ENCODE measurements at places on chromosomes 7 and 10. TPM values are rescaled to one million over a fixed set of nuclear protein-coding genes. Genes with fewer than 3 reads are reported as not detected.

DNA sequence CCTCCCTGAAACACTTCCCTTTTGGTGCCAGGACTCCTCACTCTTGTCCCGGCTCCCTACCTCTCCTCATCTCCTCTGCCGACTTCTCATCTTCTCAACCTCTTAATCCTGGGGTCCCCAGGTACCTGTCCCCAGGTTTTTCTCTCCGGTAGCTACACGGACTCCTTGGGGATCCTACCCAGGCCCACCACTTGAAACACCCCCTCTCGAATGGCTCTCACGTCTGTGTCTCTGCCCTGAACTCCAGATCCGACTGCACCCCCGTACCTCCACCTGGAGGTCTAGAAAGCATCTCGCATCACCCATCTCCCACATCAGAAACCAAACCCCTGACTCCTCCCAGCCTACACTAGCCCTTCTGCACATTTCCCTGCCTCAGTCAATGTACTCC, 4.8 kb downstream of the TBATA start:
- no peak overlapping the region for H3K27ac ChIP-seq
- no peaks in the 10 kb centered on the region for H3K4me1 ChIP-seq
- H3K4me3 ChIP-seq = no peak overlapping the region
- H3K36me3 ChIP-seq = no peaks in the 10 kb centered on the region
- peaks cover 15% of the 10 kb centered on the region for H3K27me3 ChIP-seq

- H3K27ac ChIP-seq = no peak overlapping the region
- DNase-seq = no peak
- no peaks in the 10 kb centered on the region for H3K27me3 ChIP-seq
- H3K36me3 ChIP-seq = no peaks in the 10 kb centered on the region
- no peak overlapping the region for H3K4me3 ChIP-seq
Observed at GRCh38 chr10:10891124-10892082, 126.3 kb upstream of the CELF2 start.

DNA sequence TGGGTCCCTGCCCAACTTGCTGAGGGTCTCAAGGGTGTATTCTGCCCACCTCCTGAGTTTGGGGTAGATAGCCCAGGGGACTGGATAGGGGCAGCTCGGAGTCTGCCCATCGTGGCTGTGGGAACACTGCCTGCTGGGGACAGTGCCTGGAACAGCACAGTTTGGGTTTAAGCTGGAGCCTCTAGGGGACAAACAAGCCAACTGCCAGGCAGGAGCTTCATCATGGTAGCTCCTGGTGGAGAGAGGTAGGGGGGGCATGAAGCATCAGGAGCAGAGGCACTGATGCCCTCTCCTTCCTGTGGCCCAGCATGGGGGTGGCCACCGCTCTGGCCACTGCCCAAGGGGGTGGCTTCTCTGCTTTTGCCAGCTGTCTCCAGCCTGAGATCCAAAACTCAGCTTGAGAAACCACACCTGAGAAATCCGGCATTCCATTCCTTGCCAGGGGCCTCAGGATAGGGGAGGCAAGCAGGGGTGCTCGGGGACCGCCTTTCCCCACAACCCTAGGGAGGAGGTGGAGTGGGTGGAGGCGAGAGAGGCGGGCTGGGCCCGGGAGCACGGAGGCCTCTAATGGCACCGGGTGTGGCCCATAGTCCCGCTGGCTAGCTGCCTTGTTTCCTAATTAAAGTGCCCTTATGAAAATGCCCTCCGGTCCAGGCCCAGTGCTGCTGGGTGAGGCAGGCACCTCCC, 47.6 kb downstream of the UNC5B start:
- H3K36me3 ChIP-seq = no peaks in the 10 kb centered on the region
- DNase-seq = no peak
- H3K27me3 ChIP-seq = no peaks in the 10 kb centered on the region
- no peak overlapping the region for H3K27ac ChIP-seq
- H3K4me3 ChIP-seq = no peak overlapping the region
- H3K4me1 ChIP-seq = peaks cover 17% of the 10 kb centered on the region

DNA sequence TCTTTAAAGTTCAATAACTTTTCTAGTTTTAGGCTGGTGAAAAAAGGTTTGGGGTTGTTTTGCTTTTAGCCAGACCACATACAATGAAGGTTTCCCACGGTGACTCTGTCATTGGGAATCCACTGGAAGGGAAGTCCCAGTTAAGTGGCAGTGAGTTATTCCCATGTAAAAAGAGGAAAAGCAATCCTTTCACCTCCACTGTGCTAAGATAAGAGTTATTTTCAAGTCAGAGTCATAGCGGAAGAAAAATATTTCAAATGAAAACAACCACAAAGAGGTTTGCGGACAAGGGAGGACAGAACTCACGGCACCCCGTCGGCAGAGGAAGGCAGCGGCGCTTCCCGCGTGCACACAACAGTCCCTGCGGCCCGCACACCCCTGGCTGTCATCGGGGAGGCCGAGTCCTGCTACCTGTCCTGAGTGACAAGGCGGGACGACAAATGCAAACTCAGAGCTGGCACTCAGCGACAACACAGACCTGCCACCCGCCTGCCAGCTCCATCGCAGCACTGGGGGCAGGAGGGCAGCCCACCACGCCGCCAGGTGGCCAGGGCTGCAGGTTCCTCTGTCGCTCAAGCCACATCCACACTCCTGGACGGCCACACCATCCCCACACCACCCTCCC, 9.3 kb upstream of the PAPOLB start:
- H3K27ac ChIP-seq = no peak overlapping the region
- H3K4me1 ChIP-seq = no peaks in the 10 kb centered on the region
- H3K4me3 ChIP-seq = no peak overlapping the region
- no peaks in the 10 kb centered on the region for H3K27me3 ChIP-seq
- peak; percentile 18 for DNase-seq

GRCh38 chr10:15863733-15864132, 3.4 kb upstream of the MINDY3 start:
- no peak overlapping the region for H3K4me3 ChIP-seq
- H3K27me3 ChIP-seq = peaks cover 41% of the 10 kb centered on the region
- DNase-seq = no peak
- H3K36me3 ChIP-seq = no peaks in the 10 kb centered on the region
- H3K4me1 ChIP-seq = peaks cover 15% of the 10 kb centered on the region
- H3K27ac ChIP-seq = no peak overlapping the region

DNA sequence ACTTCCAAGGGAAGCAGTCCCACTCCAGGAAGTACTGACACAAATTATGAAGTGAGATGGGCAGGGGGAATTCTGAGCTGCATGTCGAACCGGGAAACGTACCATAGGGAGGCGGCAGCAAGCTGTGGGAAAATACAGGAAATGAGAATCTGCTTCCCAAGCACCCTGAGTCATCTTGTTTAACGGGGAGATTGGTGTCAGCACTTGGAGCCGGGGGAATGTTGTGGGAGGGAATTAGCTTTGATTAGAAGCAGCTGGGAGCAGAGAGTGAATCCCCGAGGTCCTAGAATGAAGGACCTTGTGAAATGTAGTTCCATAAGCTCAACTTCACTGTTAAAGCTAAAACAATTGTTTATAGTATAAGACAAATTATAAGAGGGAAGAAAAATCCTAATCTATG, 141.4 kb upstream of the PRKCQ start:
- H3K4me1 ChIP-seq = peaks cover 29% of the 10 kb centered on the region
- no peak overlapping the region for H3K4me3 ChIP-seq
- H3K36me3 ChIP-seq = no peaks in the 10 kb centered on the region
- peak; percentile 94 for DNase-seq
- H3K27me3 ChIP-seq = no peaks in the 10 kb centered on the region

GRCh38 chr7:65239707-65240352, 133.8 kb upstream of the ZNF92 start:
- H3K4me3 ChIP-seq = peak overlapping the region; percentile 57
- no peaks in the 10 kb centered on the region for H3K27me3 ChIP-seq
- H3K36me3 ChIP-seq = no peaks in the 10 kb centered on the region
- H3K4me1 ChIP-seq = peaks cover 3% of the 10 kb centered on the region

DNA sequence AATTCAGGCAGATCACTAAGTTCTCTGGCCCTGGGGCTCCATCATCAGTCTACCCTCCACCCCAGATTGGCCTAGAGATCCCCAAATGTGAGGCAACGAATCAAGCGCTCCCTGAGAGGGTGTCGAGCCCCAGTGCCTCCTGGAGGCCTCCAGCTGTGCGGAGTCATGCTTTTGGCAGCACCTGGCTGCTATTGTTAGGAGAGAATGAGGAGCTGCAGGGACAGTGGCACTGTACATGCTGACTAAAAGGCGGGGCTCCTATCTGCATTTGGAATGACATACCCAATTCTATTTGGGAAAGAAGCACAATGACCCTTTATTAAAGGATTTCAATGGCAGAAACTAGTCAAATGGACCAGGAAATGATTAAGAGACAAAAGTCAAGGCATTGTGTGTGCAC, 161.8 kb downstream of the DPY19L1 start:
- DNase-seq = no peak
- no peaks in the 10 kb centered on the region for H3K36me3 ChIP-seq
- H3K4me3 ChIP-seq = no peak overlapping the region
- H3K27me3 ChIP-seq = no peaks in the 10 kb centered on the region

- H3K4me1 ChIP-seq = no peaks in the 10 kb centered on the region
- H3K27ac ChIP-seq = no peak overlapping the region
- no peak for DNase-seq
- no peak overlapping the region for H3K4me3 ChIP-seq
- no peaks in the 10 kb centered on the region for H3K36me3 ChIP-seq
Observed at GRCh38 chr7:141709749-141710148, 1.6 kb downstream of the WEE2 start.

DNA sequence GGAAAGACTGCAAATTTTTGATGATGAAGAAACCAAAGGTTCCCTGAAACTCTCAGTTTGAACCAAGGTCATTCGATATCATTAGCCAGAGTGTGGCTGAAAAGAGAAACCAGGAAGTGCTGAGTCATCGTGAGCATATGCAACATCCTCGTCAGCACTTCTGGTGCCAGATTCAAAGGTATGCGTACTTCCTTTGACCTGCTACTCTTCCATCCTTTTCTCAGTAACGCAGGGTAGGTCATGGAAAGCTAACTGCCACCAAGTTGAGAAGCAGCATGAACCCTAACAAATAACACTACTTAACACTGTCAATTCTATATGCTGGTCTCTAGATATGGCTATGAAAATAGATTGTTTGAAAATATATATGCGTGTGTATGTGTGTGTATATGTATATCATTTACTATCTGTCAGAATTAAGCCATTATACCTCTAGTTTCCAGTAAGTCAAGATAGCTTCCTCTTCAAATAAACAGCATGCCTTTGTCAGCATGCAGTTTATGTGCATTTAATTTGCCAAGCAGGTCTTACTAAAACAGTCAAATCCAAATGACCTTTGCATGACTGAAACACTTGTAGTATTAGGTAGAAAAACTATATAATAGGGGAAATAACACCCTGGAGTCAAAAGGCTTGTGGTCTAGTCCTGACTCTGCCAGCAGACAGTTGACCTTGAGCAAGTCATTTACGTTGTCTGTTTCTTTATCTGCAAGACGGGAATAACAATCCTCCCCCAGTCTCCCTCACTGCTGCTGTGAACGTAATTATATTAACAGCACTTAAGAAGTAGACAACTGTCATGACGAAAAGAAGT, 26.4 kb downstream of the CDK6 start:
- H3K36me3 ChIP-seq = no peaks in the 10 kb centered on the region
- peak; percentile 90 for DNase-seq
- H3K27ac ChIP-seq = peak overlapping the region; percentile 86
- H3K27me3 ChIP-seq = no peaks in the 10 kb centered on the region

DNA sequence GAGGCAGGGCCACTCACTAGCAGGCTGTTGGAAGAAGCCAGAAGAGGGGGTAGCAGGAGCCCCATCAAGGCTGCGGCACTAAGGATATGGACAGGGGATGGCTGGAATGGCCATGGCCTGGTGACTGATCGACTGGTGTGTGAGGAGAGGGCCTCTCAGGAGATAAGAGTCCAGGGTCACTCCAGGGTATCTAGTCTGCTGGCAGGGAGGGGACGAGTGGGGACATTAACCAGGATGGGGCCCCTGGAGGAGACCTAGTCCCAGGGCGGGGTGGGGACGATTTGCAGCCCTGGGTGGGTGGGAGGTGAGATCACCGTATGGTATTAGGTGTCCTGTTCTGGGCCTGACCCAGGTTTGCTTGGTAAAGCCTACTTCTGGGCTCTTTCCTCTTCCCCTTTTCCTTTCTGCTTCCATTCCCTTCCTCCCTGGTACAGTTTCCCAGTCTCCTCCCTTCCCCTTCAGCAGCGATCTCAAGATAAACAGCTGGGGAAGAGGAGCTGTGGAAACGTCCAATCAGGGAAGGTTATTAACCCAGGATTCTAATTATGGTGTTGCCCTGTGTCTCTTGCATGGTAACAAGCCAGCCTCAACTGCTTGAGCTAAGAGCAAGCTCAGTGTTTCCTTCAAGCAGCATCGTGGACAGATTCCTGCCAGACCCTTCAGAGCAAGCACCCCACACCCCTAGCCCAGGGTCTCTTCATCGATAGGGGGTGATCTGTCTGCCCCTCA, 233.2 kb downstream of the RPS24 start:
- no peak overlapping the region for H3K27ac ChIP-seq
- H3K27me3 ChIP-seq = no peaks in the 10 kb centered on the region
- no peak overlapping the region for H3K4me3 ChIP-seq
- H3K4me1 ChIP-seq = no peaks in the 10 kb centered on the region
- DNase-seq = no peak
- H3K36me3 ChIP-seq = no peaks in the 10 kb centered on the region

GRCh38 chr7:154914308-154914995, 88.5 kb downstream of the PAXIP1 start:
- peak; percentile 6 for DNase-seq
- H3K27me3 ChIP-seq = no peaks in the 10 kb centered on the region
- H3K4me1 ChIP-seq = peaks cover 4% of the 10 kb centered on the region
- H3K27ac ChIP-seq = no peak overlapping the region
- no peak overlapping the region for H3K4me3 ChIP-seq

- H3K27ac ChIP-seq = no peak overlapping the region
- no peaks in the 10 kb centered on the region for H3K27me3 ChIP-seq
- H3K4me3 ChIP-seq = no peak overlapping the region
- H3K4me1 ChIP-seq = no peaks in the 10 kb centered on the region
- DNase-seq = no peak
Observed at GRCh38 chr10:17918187-17918903, 33.4 kb upstream of the SLC39A12 start.

GRCh38 chr10:98328640-98329039, 60.6 kb upstream of the LOXL4 start:
- H3K27me3 ChIP-seq = peaks cover 11% of the 10 kb centered on the region
- H3K4me1 ChIP-seq = no peaks in the 10 kb centered on the region
- no peaks in the 10 kb centered on the region for H3K36me3 ChIP-seq
- H3K27ac ChIP-seq = no peak overlapping the region
- no peak overlapping the region for H3K4me3 ChIP-seq

DNA sequence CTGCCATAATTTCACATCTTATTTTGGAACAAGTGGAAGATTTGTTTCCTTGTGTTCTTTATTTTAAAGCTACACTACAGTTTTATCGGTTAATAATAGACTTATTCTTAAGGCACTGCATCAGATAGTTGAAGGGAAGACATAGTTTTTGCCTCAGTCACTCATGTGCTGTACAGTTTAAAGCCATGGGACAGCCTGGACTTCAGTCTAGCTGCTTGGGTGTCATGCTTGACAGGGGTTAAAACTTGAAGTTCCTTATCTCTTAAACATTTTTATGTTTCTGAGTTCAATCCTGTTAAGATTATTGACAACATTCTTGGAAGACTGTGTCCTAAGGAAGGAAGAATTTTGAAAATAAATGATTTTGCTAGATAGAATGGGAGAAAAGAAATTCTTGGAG, 49.7 kb downstream of the PPP1R9A start:
- H3K27ac ChIP-seq = no peak overlapping the region
- no peak overlapping the region for H3K4me3 ChIP-seq
- no peak for DNase-seq

Gene ZNF680
- 1.0 TPM for polyA plus RNA-seq

Gene LDB3
- not detected for polyA plus RNA-seq

Gene SLC13A1
- polyA plus RNA-seq = not detected

Gene NRP1
- 104 TPM for polyA plus RNA-seq

Gene LRRN3
- polyA plus RNA-seq = not detected

Gene IFIT5
- polyA plus RNA-seq = 1.0 TPM

Measured in endothelial cell of umbilical vein (primary cell).